ENCODE measurements at places on chromosomes 4 and X.

DNA sequence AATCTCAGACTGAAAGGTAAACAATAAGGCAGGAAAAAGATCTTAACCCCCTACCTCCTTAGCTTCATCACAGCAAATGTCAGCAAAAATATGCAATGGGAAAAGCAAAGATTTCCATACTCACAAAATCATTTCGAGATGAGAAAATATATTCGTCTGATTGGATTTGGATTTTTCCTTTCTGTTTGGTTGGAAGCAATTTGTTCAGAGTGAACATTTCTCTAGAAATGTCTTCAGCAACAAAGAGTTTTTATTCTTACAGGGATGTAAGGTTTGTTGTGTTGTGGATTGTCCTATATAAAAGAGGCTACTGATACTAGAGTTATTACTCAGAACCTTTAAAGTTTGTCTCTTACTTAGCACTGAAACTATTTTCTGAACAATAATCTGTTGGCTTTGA, 23.8 kb downstream of the GRIA2 start:
- no peak for DNase-seq

GRCh38 chrX:113644426-113644825, 803.8 kb upstream of the AMOT start:
- DNase-seq, result no peak

- DNase-seq, result no peak
Observed at GRCh38 chrX:13476384-13476783, 93.0 kb upstream of the EGFL6 start.

DNA sequence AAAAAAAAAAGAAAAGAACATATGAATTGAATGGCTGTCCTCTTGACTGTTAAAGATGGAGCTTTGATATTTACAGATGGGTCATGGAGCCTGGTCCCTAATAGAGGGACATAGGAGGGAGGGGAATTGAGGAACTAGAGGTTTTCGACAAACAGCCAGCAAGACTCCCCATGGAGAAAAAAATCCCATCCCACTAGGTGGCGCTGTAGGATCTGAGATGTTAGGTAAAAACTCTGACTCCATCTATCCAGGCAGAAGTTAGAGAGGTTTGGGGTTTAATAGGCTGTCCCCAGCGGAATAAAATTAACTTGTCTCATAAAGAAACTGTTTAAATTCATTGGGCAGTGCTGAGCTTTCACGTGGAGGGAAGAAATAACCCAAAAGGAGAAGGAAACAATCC, 45.9 kb downstream of the HMGB2 start:
- peak; percentile 3 for DNase-seq

DNA sequence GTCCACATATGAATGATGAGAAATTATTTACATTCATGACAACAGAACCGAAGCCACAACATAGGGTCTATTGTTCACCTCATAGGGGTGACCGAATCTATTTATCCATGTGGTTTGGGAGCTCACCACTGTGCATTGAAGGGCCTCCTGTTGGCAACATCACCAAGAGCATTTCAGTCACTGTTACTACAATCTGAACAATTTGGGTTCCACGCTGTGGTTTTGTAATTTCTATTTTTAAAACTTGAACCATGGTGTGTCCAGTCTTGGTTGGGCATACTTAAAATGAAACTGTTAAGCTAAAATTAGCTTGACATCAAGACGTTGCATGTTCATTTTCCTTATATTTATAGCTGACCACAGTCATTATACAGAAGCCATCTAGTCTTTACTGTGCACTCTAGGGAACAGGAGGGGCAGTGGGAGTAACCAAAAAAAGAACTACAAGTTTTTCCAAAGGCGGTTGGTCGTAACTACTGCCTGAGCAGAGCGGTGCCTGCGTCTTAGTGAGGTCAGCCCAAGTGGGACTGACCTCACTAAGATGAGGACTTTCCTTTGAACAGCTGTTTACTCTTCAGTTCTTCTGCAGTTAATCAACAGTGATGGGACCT, 192.1 kb downstream of the SPRY1 start:
- no peak for DNase-seq

DNA sequence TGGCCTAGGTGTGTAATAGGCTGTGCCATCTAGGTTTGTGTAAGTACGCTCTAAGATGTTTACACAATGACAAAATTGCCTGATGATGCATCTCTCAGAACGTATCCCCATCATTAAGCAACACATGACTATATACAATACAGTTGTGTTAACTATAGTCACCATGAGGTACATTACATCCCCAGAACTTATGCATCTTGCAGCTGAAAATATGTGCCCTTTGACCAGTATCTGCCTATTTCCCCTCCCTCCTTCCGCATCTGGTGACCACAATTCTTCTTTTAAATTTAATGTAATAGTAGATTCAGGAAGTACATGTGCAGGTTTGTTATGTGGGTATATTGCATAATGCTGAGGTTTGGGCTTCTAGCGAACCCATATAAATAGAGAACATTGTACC, 239.8 kb upstream of the IL1RAPL1 start:
- no peak for DNase-seq

GRCh38 chr4:74667944-74668343, 126.4 kb downstream of the BTC start:
- DNase-seq, result no peak

- DNase-seq, result no peak
Observed at GRCh38 chrX:63275127-63275526, 76.0 kb downstream of the SPIN4 start.

DNA sequence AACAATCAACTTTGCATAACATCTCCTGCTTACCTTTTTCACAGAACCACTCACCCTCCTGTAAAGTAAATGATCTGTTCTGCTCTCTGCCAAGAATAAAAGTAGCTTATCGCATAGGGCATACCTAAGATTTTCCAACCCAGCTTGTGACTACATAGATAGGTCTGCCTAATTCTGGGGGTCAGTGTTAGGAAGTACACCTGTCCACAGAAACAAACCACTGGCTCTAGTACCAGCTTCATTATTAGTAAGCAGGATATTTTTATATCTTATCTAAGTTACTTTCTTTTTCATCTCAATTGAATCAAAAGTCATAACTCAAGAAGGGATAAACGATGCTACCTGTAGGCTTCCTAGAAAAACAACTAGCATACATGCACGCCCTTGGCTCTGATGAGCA, 23.8 kb downstream of the CXCL1 start:
- DNase-seq, result no peak

- no peak for DNase-seq
Observed at GRCh38 chrX:17888421-17888820, 27.3 kb upstream of the RAI2 start.

- DNase-seq, result no peak
Observed at GRCh38 chr4:26017531-26017930, 103.5 kb downstream of the SMIM20 start.

GRCh38 chr4:60617731-60618130, 582.4 kb upstream of the ADGRL3 start:
- no peak for DNase-seq

- DNase-seq, result no peak
Observed at GRCh38 chr4:7186516-7187167, 5.7 kb upstream of the SORCS2 start.

GRCh38 chr4:174592985-174593335, 70.7 kb upstream of the HPGD start:
- no peak for DNase-seq

DNA sequence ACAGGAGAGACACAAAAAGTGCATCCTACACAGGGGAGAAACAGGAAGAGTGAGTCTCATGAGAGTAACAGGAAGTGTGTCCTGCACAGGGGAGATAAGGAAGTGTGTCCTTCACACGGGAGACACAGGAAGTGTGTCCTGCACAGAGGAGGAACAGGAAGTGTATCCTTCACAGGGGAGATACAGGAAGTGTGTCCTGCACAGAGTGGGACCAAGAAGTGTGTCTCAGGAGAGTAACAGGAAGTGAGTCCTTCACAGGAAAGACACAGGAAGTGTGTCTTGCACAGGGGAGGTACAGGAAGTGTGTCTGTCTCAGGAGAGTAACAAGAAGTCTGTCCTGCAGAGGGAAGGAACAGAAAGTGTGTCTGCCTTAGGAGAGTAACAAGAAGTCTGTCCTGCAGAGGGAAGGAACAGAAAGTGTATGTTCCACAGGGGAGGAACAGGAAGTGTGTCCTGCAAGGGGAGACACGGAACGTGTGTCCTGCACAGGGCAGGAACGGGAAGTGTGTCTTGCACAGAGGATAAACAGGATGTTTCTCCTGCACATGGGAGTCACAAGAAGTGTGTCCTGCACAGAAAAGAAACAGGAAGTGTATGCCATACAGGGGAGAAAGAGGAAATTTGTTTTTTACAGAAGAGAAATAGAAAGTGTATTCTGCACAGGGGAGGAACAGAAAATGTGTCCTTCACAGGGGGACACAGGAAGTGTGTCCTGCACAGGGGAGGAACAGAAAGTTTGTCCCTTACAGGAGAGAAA, 102.0 kb downstream of the ARSF start:
- DNase-seq, result no peak

- DNase-seq, result no peak
Observed at GRCh38 chr4:21979196-21979595, 30.6 kb upstream of the KCNIP4 start.

GRCh38 chr4:76215077-76215476, 1.5 kb upstream of the SCARB2 start:
- no peak for DNase-seq

GRCh38 chrX:153886915-153887314, 942 bp upstream of the L1CAM start:
- DNase-seq, result no peak

DNA sequence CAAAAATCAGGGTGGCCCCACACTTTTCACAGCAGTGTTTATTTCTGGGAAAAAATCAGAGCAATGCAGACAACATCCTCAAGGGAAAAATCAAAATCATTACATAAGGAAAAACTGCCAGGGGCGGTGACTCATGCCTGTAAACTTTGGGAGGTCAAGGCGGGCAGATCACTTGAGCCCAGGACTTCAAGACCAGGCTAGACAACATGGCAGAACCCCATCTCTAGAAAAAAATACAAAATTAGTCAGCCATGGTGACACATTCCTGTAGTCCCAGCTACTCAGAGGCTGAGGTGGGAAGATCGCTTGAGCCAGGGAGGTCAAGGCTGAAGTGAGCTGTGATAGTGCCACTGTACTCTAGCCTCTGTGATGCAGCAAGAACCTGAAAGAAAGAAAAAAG, 102.8 kb downstream of the NAF1 start:
- DNase-seq, result no peak

GRCh38 chr4:175309041-175309440, 390.9 kb downstream of the ADAM29 start:
- DNase-seq, result no peak

- no peak for DNase-seq
Observed at GRCh38 chrX:3160756-3161155, 119.5 kb downstream of the ARSF start.

DNA sequence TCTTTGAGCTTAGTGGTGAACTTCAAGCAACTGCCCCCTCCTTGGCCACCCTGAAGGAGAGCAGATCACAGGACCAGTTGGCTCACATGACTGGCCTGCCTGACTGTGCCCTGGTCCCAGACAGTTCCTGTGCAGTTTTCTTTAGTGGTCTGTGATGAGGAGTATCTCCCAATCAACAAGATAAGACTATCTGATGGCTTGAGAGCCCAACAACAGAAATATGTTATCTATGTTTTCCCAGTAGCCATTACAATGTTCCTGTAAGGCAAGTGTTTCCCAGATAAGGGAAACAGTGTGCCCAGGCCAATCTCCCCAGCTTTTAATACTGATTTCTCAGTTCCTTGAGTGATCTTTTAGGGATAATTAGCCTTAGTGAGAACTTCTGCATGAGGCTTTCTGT, 14.2 kb upstream of the TIMM8A start:
- no peak for DNase-seq

DNA sequence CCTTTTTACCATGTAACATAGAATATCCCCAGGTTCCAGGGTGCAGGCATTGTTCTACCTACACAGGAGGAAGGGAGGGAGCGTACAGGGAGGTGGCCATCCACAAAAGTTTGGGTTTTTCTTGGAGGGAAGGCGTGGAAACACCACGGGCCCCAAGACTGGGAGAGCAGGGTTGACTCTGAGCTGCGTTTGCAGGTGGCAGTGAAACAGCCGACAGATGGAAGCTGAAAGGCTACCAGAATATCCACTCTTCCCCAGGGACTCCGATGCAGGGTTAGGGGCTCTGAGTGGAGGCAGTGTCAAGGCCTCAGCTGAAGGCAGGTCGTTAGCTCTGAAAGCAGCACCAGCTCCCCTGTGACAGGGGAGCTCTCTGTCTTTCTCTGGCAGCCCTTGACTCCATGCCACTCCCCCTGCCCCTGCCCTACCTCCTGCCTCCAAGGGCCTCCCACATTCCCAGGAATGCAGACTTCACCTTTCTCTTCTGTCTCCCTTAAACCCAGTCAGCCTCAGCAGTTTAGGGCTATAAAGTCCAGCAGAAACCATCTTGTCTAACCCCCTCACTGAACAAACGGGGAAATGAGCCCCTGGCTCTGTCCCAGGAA, 14.0 kb upstream of the GLOD5 start:
- DNase-seq, result no peak

DNA sequence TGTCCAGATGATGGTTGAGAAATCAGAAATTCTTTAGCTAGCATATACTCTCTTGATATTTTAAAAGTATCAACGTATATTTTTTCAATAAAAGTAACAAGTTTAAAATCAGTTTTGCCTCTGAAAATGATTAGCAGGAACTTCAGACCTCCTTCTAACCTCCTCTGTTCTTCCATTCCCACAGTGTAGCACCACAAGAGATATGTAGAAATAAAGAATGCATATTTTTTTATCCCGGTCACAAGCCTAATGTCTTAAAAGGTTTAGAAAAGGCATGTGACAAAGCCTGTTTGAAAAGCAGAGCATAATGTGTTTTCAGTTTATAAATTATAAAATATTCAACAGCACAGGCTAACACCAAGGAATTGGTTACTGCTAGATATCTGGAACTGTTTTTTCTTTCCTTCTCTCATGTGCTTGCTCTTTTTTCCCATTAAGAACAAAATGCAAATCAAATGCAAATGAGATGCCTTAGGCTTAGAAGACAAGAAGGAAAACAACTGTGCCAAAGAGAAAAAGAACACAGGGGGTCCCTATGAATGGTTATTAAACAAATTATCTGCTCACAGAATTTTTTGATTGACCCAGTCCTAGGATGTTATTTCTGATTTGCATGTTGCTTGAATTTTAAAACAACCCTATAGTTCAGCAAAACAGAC, 351.7 kb upstream of the FAM241A start:
- no peak for DNase-seq

- DNase-seq, result no peak
Observed at GRCh38 chr4:40607221-40607620, 22.4 kb downstream of the RBM47 start.

DNA sequence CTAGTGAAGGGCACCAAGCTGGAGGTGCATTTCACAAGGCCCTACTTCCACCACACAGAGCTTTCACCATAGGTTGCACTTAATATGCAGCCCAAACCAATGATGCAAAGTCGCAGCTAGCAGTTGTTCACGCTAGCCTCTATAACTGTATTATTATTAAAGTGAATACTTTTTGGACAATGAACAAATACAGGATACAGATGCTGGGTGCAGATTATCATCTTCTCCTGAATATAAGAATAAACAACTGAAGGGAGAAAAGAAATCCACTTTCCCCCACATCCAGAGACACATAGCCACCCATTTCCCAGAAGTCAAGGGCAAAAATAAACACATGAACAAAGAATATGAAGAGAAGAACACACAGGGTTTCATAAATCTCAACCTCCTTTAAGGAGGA, 107.2 kb downstream of the PRDM5 start:
- DNase-seq, result no peak

GRCh38 chrX:37672563-37672962, 13.0 kb upstream of the XK start:
- no peak for DNase-seq
